ENCODE measurements at places on chromosomes 4 and X. TPM values are rescaled to one million over a fixed set of nuclear protein-coding genes. Genes with fewer than 3 reads are reported as not detected.

GRCh38 chrX:97743014-97743413, 859.3 kb downstream of the RPA4 start:
- no peak for DNase-seq

DNA sequence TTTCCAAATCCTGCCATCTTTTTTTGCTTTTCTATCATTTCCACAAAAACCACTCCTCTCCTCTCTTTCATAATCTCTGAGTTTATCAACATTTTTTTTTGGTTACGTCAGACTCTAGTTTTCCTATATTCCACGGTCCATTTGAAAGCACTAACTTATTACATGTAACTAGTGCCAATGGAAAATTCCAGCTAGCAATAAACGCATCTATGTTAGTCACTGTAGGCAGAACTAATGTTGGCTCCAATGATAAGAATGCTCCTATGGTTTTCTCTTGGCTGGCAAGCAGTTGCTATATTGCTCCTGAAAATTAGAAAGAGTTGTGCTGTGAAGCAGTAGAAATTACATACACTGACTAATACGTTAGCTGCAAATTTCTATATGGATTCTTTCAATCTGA, 634.6 kb upstream of the FTHL17 start:
- DNase-seq, result no peak

DNA sequence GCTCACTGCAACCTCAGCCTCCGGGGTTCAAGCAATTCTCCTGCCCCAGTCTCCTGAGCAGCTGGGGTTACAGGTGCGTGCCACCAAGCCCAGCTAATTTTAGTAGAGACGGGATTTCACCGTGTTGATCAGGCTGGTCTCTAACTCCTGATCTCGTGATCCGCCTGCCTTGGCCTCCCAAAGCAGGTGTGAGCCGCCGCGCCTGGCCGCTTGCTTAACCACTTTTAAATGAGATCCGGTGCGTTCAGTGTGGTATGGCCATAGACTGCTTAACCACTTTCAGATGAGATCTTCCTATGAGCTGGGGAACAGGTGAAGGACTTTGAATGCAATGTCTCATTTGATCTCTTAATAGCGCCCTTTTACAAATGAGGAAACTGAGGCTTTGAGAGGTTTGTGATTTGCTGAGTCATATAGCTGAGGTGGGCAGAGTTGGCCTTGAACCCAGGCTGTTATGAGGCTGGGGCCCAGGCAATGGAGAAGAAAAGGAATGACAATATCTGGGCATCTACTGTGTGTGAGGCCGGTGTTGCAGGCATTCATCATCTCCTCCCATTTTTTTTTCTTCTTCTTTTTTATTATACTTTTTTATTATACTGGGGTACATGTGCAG, 41.9 kb upstream of the NSG1 start:
- DNase-seq, result no peak

DNA sequence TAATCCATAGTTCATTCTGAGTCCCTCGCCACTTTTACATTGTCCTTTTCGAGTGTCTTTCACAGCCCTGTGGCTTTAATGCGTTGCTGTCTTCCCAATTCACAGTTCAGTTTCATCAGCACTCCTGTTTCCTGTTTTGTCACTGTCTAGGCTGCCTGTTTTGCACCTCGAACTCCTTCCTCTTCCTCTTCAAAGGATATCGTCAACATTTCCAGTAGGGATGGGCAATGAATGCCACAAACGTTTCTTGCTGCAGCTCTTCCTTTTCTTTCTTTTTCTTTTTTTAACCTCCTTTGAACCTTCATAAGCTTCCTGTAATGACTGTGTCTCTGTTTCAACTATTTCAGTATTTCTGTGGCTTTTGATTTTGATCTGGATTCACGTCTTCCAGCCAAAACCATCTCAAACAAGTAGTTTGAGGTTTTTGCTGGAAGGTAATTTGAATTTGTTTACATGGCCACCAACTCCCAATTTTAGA, 105.4 kb downstream of the ANXA3 start:
- no peak for DNase-seq

BEND2 gene
- not detected for total RNA-seq

PRSS48 gene
- not detected for total RNA-seq

Measured in glomerular endothelial cell (primary cell).